Frontal cortex (tissue), 4 donors: ENCODE measurements at places on chromosomes 1 and 21. TPM values are rescaled to one million over a fixed set of nuclear protein-coding genes. Genes with fewer than 3 reads are reported as not detected.

Gene ZNF695
- 6.1 TPM for total RNA-seq

DNA sequence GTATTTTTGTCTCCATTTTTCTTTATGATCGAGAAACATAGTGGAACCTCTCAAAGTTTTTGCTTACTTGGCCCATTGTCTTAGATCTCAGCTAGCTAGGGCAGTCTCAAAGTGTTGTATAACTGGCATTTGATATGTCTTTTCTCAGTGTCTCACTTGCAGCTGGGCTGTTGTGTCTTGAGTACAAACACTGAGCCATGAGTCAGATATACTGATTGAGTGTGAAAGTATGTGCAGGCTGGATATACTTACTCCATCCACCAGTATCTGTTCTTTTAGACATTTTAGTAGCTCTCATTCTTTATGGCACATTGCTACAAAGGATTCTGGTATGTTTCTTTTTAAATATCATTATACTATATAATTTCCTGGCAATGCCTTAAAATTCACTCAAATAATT, 14.3 kb upstream of the GPR52 start:
- DNase-seq, result no peak

GRCh38 chr21:34156957-34157356, 83.6 kb downstream of the MRPS6 start:
- no peak for DNase-seq

Gene HSPB7
- not detected for total RNA-seq

GRCh38 chr1:224488806-224489499, 54.4 kb upstream of the WDR26 start:
- DNase-seq, result no peak

DNA sequence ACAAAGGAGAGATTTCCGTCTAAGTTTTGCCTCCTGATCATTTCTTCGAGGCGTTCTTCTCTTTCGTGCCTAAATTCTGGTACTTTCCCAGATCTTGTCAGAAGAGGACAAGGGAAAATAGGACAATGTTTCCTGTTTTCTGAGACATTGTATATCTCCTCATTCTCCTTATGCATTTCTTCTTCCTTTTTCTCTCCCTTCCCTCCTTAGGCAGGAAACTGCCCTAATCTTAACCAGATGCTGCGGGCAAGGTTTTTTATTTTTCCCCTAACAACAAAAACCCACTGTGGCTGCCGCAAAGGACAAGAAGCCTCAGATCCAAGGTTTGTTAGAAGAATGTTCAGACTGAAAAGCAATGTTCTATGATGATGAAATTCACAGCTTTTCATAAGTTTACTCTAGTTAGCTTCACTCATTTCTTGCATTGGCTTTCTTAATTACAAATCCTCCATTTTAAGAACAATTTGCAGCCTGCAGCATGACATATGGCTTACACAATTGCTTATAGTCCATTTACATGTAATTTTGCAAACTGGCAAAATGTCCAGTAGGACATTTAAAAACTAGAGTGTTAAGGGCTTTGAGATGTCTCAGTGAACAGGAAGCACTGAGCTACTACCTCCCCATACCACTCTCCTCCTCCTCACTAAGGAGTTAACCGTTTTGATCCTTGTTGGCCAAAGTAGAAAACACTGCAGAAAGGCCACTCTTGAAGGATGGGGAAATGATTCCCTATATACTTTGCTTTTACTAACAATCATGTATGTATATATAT, 624 bp downstream of the CTSK start:
- no peak for DNase-seq

Gene TMEM167B
- 44.4 TPM for total RNA-seq

DNA sequence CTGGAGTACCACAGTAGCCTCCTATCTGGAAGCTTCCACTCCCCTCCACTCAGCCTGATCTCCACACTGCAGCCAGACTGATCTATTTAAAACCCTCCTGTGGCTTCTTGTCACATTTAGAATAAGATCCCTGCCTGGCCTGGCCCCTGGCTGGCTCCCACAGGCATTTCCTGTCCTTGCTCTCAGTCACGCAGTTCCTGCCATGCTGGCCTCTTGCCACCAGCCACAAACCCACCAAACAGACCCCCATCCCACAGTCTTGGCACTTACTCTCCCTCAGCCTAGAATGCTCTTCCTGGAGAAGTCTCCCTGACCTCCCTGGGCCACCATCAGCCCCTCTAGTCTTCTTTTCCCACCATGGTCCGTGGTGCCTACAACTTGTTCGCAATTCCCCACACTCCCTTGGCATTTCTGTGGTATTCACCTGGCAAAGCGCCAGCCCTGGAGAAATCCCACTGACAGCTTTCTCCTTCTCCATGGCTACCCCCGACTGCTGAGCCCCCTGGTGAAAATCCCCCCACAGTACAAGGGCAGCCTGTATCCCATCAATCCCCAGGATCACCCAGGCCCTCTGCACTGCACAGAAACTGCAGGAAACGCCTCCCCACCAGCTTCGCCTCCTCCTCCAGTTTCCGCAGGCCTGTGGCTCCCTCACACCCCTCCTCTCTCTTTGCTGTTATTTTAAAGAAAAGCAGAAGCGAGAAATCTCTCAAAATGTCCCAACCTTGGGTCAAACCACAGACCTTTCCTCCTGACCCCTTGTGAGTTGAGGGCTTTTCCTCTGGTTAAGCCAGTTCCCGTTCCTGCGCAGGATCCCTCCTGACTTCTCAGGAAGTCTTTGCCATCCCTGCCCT, 94.5 kb downstream of the SYT2 start:
- no peak for DNase-seq

GRCh38 chr1:162224267-162224666, 152.4 kb downstream of the SPATA46 start:
- DNase-seq, result no peak

Gene GRIK1
- total RNA-seq, result 4.1 TPM

DNA sequence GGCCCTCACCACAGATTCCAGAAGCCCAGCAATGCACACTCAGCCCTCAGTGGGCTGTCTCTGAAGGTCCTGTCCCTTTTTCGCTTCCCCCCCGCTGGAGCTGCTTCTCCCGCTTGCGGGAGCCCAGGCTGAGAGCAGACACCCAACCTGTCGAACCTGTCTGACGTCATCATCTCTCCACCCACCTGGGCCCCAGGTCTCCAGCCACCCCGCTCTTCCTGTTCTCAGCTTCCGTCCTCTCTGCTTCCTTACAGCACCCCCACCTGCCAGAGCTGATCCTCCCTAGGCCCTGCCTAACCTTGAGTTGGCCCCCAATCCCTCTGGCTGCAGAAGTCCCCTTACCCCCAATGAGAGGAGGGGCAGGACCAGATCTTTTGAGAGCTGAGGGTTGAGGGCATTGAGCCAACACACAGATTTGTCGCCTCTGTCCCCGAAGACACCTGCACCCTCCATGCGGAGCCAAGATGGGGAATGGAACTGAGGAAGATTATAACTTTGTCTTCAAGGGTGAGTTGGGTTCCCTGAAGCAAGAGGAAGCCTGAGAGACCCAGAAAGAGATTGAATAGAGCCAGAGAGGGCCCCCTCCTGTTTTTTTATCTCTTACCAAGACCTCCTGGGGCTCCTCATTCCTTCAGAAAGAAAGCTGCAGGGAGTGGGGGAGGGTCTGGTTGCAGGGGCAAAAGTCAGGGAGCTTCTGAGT, at the start of gene RAB25:
TSS of gene RAB25 (plus strand) at position 224 of the 700 bp plus-strand sequence. CDS start at position 465, 241 bp downstream.
- no peak for DNase-seq

DNA sequence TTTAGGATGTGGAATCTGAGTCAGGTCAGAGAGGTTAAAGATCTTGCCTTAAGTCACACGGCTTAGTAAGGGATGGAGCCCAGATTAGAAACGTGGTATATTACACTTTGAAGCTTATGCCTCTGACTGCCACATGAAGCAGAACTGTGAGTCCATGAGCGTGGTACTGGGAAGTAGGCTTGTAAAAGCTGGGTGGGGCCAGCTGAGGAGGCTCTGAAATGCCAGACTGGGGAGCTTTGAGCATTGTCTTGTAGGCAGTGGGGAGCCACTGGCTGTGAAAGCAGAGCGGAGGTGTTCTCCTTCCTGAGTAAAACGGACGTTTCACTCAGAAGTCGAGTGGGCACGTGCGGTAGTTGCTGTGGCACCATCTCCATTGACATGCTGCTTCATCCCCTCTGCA, 72.6 kb upstream of the USP24 start:
- DNase-seq, result no peak

DNA sequence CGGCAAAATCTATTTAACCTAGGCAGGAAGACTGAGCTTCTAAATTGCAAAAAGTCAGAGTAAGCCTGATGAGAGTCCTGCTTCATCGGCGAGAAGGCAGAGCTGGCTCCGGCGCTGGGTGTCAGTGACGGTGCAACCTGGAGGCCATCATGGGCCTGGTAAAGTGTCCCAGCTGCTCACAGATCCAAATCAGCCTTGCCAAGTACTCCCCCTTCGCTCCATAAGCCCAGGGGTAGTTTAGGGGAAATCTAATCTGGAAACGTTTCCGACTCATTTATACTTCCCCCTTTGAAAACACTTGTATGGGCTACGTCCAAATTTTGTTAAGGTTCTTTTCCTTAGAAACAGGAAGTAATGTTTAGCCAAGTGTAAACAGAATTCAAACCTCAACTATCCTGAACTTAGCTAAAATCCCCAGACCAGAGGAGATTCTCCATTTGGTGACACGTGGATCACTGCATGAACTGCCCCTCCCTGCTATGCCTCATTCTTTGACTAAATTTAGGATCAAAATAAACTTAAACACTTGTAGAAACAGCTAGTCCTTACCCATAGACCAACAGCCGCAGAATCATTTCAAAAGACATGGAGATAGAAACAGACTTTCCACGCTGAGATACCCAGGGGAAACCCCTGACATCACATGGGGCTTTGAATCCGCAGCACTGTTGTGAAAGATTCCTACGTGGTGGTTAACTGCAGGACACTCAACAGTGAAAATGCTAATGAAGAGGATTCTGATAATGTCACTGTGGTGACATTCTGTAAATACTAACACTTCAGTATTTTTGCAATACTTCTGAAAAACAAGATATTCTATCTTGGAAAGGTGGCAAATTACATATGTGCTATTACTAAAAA, 172.7 kb downstream of the TGFBR3 start:
- DNase-seq, result no peak
